ENCODE measurements at places on chromosomes 3 and 15.
A peak's percentile ranks its signal among the peaks of the same experiment; 100 is the strongest.

DNA sequence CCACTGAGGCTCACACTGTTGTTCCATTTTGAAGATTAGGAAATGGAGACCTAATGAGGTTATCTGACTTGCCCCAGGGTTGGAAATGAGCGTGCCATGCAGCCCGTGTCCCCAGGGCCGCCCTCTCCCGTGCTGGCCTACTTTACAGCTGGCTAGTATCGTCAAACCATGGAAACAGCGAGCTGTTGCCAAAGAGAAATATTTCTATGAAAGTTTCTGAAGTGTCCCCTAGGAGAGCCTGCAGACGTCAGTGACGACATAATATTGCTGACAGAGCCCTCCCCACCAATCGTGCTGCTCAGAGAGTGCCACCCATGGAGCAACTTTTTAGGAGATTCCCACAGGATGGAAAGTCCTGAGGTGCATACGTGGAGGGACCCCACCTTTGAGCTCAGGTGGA lies 11.2 kb upstream of the FAM174B start:
- DNase-seq = no peak

- no peak for DNase-seq
Observed at GRCh38 chr3:156149876-156150275, 29.5 kb downstream of the KCNAB1 start.

DNA sequence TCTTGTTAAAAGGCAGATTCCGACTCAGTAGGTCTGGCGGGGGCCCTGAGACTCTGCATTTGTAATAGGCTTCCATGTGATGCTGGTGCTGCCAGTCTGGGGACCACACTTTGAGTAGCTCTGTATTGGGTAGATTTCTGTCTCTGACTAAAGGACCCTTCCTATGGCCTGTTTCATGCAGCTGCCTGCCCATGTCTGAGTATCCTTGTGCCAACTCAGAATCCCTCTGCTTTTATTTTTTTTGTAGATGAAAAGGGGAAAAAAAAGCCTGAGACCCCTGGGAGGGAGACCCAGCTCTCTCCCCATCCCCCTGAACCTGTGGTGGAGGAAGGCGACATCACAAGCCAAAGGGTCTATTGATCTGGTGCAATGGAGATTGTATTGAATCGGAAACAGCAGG lies 81.9 kb downstream of the EBLN2 start:
- DNase-seq = no peak

- DNase-seq = peak; percentile 85
Observed at GRCh38 chr3:194364652-194365434, 4.7 kb downstream of the LRRC15 start.

DNA sequence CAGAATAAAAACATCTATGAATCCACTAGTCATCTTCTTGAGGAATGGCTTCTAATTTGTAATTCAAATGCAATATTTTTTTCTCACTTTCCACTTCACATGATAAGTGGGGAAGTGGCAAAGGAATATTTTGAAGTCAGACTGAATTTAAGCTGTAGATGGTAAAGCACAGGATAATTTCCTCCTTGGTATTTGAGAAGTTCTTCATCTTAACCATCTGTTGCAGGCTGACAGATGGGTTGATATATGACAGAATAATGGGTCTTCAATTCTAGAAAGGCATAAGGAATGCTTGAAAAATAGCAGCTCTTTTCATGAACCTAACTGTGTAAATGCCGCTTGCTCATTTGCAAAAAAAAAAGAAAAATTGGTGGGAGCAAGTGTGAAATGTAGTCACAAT lies 66.5 kb upstream of the SNTN start:
- no peak for DNase-seq

- no peak for DNase-seq
Observed at GRCh38 chr3:156677536-156677935, 3.1 kb downstream of the TIPARP start.

DNA sequence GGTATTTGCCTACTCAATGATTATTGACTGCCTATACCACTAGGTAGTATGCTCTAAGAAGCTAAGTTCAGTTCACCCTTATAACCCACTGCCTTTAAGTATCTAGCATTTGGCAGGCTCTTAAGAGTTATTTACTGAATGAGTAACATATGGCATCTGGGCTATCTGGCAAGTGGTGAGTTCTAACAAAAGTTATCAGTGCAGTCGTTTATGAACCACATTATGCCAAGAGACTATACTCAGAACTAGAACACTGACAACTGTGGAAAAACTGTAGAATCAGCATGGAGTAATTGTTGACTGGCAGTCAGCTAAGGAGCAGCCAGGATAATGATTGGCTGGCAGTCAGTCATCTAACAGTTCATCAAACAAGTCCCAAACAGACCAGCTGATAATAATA lies 25.8 kb downstream of the RAF1 start:
- no peak for DNase-seq

GRCh38 chr3:50299929-50300680 lies 900 bp upstream of the HYAL3 start:
- no peak for DNase-seq

DNA sequence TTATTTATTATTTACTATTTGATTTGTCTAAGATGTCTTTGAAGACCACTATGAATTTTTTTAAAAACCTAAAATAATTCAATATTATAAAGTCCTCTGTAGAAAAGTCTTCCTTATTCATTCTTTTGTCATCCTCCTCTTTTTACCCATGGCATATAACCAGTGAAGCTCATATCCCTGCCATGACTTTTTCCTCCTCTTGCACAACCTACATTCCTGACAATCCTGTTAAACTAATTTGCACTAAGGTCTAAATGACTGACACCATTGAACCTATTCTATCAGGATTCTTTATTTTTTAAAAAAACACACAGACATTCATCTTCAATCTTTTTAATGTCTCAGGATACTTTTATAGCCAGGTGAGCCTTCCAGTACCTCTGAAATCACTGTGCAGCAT lies 159.9 kb upstream of the SLC2A2 start:
- DNase-seq = no peak

DNA sequence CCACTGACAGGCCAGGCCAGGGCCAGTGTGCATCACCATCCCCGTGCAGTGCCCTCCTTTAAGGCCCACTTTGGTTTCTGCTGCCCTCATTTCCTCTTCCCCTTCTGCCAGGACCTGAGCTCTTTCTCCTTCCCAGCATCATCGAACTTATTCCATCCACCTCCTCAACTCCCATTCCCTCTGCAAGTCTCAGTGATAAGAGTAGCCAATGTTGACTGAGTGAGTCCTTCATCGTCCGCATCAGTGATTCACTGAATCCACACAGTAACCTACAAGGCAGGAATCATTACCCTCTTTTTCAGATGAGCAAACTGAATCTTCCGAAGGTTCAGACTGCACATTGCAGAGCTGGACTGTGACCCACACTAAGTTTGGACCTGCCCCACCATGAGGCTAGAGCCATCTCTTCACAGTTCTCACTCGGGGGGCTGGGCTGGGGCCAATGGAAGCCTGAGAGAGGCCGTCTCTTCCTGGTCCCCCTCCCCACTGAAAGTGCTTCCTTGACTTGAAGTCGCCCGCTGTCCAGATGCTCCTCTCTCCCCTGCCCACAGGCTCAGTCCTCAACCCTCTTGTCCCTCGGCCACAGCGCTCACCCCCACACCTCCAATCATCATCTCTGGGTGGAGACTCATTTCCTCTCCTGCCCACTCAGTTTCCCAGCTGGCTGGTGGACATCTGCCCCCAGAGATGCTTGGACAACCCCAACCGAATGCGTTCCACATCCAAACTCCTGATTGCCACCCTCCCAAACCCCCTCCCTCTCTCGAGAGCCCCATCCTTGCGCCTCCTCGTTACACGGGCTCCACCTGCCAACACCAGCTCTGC lies 15.2 kb upstream of the ANPEP start:
- no peak for DNase-seq

- DNase-seq = no peak
Observed at GRCh38 chr15:96035091-96035490, 295.4 kb upstream of the NR2F2 start.

DNA sequence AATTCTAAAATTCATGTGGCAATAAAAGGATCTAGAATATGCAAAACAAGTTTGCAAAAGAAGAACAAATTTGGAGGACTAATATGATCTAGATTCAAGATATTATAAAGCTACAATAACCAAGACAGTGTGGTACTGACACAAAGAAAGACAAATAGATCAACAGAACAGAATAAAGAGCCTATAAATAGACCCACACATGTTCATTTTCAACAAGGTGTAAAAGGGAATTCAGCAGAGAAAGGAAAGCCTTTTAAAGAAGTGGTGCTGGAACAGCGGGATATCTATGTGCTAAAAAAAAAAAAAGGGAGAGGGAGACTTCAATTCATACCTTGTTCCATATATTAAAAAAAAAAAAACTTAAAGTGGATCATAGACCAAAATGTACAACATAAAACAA lies 149.0 kb downstream of the WDR76 start:
- DNase-seq = no peak

DNA sequence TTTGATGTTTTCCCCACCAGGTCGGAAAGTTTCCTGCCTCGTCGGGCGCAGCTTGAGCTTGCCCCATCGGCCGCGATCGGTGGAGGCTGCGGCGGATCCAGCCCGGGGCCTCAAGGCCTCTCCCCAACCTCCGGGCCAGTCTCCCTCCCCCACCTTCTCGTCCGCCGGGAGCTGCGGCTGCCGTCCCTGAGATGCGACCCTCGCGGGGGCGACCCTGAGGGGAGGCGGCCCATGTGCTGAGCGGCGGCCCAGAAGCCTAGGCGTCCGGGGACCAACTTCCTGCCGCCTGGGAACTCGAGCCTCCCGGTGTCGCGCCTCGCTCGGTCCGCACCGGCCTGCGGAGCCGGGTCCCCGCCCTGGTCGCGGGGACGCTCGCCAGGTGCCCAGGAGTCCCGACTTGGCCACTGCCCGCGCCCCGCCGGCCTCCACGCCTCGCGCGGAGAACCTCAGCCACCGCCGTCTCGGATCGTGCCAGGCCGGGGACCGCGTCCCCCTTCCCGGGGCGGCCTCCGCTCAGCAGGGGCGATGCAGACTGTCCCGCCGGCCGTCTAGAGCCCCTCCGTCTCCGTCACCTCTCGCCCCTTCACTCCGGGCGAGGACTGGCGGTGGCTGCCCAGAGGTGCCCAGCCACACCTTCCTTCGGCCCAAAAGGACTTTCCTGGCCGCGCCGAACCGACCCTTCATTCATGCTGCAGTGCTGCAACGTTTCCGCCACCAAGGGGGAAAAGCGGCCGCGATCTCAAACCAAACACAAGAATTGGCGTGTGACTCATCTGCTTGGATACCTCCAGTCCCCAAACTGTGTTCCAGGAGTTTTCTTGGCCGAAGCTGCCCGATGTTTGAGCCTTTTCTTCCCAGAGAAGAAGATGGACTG lies 656 bp downstream of the SLMAP start:
- no peak for DNase-seq

GRCh38 chr3:172542999-172543398 lies 19.8 kb upstream of the TNFSF10 start:
- DNase-seq = no peak

- DNase-seq = no peak
Observed at GRCh38 chr3:35651851-35652250, 12.5 kb downstream of the ARPP21 start.

DNA sequence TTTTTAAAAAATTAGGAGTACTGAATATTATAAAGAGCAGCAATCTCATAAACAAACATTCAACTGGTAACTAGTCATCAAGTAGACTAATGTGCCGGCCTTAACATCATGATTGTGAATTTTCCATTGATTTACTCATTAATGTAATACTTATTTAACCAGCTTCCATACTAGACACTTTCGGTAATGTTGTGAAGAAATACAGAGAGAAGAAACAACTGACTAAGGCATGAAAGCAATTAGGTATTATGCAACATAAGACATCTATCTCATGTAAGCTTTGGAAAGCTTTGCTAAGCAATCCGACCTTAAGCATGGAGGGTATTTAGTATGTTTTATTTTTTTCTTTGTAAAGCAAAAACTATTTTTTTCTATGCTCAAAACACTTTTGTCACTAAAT lies 108.0 kb downstream of the IL1RAP start:
- DNase-seq = no peak

- no peak for DNase-seq
Observed at GRCh38 chr3:4587061-4587837, 94.1 kb downstream of the ITPR1 start.

GRCh38 chr15:69931156-69931555 lies 166.6 kb downstream of the TLE3 start:
- no peak for DNase-seq
